ENCODE measurements at places on chromosomes 7 and 10. TPM values are rescaled to one million over a fixed set of nuclear protein-coding genes. Genes with fewer than 3 reads are reported as not detected.

PAX2 gene
- total RNA-seq, result not detected

DNA sequence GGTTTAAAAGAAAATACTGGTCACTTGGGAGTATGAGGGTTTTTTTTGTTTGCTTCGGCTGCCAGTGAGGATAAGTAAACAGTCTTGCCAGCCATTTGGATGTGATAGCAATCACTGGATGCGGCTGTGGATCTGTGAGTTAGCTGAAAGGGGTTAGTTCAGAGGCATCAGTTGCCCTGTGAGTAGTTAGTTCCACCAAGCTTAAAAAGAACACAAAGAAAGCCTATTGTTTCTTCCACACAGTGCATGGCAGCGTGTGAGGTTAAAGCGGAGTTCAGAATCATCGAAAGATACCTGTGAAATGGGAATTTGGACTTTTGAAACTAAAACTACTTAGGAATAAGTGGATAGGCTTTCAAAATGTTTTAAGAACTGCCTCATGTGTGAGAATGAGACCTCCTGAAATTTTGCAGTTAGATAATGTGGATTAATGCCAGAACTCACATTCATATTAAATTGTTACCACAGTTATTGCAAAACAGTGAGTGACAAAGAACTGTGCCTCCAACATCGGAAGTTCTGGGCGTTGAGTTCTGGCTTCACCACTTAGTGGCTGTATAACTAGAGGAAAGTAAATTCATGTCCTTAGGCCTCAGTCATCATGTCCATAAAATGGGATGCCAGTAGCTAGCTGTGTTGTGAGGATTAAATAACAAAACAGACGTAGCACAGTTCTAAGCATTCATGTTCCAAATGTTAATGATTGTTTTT lies 31.3 kb downstream of the KIAA1217 start:
- no peaks in the 10 kb centered on the region for H3K27me3 ChIP-seq
- H3K36me3 ChIP-seq, result no peaks in the 10 kb centered on the region
- DNase-seq, result no peak
- H3K4me1 ChIP-seq, result no peaks in the 10 kb centered on the region
- H3K4me3 ChIP-seq, result no peak overlapping the region
- no peak overlapping the region for H3K27ac ChIP-seq

DNA sequence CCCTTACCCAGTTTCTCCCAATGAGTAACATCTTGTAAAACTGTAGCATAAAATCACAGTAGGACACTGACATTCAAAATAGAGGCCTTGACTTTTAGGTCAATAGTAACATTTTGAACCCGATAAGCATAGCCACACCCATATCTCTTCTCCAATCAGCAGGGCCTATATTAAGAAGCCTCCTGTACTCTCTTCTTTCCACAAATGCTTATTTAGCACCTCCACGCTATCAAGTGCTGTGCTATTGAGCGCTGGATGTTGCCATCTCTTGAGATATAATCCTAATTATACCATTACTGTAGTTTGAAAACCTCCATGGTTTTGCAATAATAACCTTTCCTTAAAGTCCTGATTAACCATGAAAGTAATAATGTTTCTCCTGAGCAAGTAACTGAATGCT lies 40.1 kb upstream of the CBLL1 start:
- H3K27ac ChIP-seq, result no peak overlapping the region
- no peak for DNase-seq
- no peaks in the 10 kb centered on the region for H3K36me3 ChIP-seq

DNA sequence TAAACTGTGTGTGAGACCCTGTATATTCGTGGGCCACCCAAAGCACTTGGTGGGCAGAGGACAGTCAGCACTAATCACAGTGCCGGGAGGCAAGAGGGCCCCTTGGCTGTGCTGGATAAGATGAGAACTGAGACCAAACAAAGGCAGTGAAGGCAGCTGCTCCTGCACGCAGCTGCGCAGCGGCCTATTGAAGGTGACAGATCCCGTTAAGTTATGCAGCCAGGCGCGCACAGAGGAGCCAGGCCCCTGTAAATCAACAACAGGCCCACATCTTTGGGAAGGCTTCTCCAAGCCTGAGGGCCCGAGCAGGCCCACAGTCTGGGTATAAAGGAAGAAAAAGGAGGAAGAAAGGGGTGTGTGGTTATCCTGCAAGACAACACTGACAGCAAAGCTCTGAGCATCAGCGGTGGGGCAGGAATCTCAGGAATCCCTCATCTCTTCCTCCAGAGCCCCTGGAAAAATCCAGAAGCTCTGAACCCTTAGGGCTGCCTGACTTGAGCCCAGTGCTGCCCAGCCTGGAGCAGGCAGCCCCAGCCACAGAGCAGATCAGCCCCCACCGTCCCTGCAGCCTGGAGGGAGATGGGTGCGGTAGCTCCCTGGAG lies 154.2 kb downstream of the ARHGAP12 start:
- peaks cover 14% of the 10 kb centered on the region for H3K4me1 ChIP-seq
- no peaks in the 10 kb centered on the region for H3K36me3 ChIP-seq
- DNase-seq, result no peak

All from osteoblast (primary cell).